ENCODE measurements at places on chromosomes 16 and 17.

- DNase-seq = no peak
These were observed 198.3 kb downstream of the SPECC1 start for GRCh38 chr17:20207262-20207985.

DNA sequence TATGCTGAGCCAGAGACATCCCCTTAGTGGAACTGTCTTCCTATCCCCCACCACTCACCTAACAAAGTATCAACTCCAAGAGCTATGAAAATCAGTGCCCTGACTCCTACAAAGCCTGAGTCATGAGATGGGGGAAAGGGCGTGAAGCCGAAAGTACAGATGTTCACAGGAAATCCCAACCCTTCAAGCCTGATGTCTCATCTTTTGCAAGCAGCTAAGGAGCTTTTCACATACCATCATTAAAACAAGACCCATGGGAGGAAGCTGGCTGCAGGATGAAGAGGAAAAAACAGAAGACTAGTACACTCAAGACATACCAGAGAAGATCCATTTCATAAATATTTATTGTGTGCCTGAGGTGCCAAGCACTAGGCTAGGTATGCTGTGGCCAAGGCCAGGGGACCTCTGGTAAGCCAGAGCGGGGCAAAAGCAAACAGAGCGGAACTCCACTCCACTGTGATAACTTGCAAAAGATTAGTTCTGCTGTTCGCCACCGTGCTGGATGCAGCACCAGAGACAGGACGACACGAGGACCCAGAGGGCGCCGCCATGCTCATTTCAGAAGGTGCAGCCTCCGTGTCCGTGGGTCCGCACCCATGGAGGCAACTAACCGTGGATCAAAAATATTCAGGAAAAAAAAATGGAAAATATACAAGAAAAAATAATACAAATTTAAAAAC lies 4.5 kb upstream of the MNT start:
- DNase-seq = no peak

GRCh38 chr16:1909561-1910231 lies 8.5 kb downstream of the HS3ST6 start:
- DNase-seq = no peak

- no peak for DNase-seq
These were observed 225.5 kb downstream of the SOX9 start for GRCh38 chr17:72346306-72346705.

- no peak for DNase-seq
These were observed 11.0 kb upstream of the PLCG2 start for GRCh38 chr16:81767987-81768592.

- DNase-seq = no peak
These were observed 91.5 kb upstream of the CRHR1 start for GRCh38 chr17:45692661-45693060.

- no peak for DNase-seq
These were observed at the start of gene OR1F1 for GRCh38 chr16:3187798-3188674. TSS of gene OR1F1 (plus strand) at chr16:3188204.

- no peak for DNase-seq
These were observed 7.0 kb upstream of the MYH8 start for GRCh38 chr17:10428781-10429180.

DNA sequence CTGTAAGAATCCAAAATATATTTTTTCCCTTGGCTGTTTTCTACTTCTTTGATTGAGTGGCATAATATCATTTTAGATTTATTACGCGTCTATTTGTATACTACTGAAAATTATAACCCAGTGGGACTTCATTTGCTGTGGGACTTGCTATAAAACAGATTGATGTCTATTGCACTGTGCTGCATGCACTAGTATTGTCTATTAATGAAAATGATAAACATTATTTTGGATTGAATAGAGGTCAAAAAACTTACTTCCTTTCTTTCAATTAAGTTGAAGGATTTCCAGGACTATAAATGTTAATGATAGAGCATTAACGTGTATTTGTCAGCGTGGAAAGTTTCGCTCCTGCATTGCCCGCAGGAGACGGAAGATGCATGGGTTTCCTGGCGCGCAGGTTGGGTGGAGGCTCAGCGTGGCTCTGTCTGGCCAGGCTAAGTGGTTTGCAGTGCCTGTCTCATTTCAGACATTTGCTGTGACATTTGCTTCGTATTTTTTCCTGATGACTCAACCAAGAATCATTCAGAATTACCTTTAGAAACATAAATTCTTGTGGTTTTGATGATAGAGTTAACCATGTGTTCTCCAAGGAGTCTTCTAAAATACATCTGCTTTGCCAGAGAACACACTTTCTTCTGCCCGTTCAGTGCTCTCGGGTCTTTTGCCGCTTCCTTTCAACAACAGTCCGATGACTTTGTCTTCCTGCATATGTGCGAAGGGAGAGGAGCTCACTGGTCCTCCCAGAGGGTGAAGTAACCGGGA lies 216.7 kb downstream of the RPTOR start:
- peak; percentile 57 for DNase-seq

GRCh38 chr17:29622337-29623282 lies at the start of gene CORO6:
TSS of gene CORO6 (minus strand) at chr17:29622912. CDS start at chr17:29621421, 1,491 bp downstream.
- DNase-seq = no peak

GRCh38 chr17:55734128-55734781 lies 11.6 kb upstream of the TMEM100 start:
- no peak for DNase-seq

GRCh38 chr16:2786061-2786825 lies 1.1 kb downstream of the PRSS33 start:
- no peak for DNase-seq

GRCh38 chr17:59753522-59754467 lies 46.3 kb downstream of the VMP1 start:
- DNase-seq = peak; percentile 70

DNA sequence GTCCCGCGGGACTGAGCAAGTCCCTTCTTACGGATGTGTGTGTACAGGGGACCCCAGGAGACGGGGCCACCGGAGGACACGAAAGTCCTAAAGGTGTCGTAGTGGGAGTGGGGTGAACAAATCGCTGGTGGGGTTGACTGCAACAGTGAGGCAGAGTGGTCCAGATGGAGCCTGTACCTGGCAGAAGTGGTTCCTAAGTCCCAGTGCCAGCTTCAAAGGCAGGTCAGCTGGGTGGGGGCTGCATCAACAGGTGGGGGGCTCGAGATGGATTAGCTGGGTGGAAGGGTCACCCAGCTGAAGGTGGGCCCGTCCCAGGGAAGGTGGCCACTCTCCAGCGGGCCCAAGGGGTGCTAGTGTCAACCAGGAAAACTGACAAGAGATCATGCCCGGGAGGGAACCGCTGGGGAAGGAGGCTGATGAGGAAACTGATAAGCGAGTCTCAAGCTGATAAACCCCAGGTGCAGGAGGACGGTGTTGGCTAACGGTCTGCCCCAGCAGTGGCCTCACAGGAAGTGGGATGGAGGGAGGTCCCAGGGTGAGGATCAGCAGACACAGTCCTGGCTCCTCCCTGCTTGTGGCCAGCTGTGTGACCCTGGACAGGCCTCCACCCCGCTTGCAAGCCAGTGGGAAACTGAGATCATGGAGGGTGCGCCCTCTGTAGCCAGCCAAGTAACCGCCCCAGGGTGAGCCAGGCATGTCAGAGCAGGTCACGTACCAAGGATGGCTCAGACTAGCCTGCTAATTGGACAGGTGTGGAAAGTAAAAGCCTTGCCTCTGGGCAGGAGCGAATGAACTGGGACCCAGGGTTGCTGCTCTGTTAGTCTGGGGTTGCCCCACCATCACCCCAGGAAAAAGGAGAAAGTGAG lies 1.0 kb downstream of the ORAI3 start:
- DNase-seq = peak; percentile 78

DNA sequence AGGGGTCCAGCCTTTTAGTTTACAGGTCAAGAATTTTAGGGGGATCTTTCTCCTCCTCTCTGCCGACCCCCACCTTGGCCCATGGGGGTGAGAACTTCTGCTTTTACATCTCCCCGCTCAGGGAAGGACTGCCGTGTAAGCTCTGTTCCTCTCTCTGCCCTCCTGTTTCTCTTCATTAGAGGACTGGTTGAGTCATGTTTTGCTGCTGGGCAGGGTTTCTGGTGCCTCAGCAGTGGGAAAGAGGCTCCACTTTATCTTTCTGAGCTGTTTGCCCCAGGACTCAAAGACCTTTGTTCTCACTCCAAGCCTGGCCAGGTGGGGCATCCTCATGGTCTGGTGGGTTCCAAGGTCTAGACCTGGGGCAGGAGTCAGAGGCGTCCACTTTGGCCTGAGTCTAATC lies 93.0 kb downstream of the UTP18 start:
- DNase-seq = no peak

GRCh38 chr16:65309354-65309753 lies 187.5 kb upstream of the CDH11 start:
- no peak for DNase-seq

DNA sequence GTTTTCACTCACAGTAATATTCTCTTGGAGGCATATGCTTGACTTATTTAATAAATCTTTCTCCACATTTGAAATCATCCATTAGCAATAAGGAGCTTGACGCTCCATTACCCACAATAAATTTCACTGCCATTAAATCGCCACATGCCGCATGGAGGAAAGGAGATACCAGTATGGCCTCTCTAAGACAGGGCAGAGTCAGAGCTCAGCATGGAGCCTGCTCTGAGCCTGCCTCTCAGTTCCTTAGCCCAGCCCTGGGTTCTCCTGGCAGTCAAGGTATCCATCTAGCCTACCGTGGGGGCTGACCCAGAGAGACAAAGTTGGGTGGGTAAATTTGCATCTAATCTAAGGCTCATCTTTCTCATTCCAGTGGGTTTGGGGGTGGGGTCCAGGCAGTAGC lies 80.3 kb upstream of the CES5A start:
- DNase-seq = no peak

DNA sequence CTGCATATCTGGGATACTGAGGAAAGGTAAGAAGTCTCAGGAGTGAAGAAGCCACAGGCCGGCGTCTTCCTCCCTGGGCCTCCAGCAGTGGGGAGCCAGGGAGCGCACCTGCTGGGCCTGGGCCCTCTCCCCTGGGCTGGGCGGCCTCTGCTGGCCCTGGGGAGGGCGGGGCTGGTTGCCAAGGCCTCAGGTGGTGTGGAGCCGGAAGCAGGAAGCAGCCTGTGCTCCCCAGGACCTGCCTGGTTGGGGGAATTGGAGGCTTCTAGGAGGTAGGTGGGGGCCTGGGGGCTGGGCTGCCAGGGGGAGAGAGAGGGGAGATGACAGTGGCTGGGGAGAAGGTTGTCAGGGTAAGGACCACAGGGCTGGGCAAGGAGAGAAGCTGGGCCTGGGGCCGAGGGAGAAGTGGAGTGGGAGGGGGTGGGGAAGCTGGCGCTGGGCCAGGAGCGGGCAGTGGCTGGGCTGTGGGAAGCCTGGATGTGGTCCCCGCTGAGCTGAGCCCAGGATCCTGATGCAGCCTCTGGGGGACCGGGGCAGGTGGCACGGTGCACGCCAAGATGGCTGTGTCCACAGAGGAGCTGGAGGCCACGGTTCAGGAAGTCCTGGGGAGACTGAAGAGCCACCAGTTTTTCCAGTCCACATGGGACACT lies at the start of gene SMIM22:
Gene SMIM22 (plus strand): TSS at position 189 of the 647 bp plus-strand sequence. CDS start 366 bp downstream, at position 555.
- no peak for DNase-seq

DNA sequence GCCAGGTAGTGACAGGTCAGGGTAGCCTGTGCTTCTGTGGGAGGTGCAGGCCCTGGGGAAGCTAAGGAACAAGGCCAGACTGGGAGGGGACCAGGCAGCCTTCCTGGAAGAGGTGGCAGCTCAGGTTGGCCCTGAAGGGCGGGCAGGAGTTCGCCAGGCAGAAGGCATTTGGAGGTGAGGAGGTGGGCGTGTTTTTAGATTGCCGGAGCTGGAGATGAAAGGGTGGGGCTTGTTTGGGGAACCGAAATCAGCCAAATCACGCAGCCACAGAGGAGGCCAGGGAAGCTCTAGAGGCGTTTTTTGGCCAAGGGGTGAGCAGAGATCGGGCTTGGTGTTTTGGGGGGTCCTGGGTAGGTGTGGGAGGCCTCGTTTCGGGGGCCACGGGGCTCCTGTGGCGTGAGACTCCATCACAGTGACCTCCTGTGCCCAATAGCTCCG lies 7.6 kb downstream of the ADCY7 start:
- DNase-seq = no peak

GRCh38 chr17:30926516-30926915 lies 4.8 kb downstream of the ADAP2 start:
- DNase-seq = no peak

GRCh38 chr17:75308732-75309629 lies 19.7 kb upstream of the SLC25A19 start:
- no peak for DNase-seq

DNA sequence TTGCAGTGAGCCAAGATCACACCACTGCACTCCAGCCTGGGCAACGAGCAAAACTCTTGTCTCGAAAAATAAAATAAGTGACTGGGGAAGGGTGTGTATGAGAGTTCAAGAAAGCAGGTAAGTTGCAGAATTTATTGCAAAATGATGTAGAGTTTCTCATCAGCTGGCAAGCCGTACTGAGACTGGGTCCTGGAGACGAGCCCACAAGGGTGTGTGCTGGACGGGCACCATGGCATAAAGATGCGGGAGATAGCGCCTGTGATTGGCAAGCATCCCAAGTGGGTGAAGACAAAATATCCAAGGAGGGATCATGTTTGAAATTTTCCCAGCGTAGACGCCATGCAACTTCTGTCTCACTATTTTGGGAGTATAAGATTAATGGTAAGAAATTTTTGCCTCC lies 59.4 kb downstream of the WNT3 start:
- DNase-seq = no peak

DNA sequence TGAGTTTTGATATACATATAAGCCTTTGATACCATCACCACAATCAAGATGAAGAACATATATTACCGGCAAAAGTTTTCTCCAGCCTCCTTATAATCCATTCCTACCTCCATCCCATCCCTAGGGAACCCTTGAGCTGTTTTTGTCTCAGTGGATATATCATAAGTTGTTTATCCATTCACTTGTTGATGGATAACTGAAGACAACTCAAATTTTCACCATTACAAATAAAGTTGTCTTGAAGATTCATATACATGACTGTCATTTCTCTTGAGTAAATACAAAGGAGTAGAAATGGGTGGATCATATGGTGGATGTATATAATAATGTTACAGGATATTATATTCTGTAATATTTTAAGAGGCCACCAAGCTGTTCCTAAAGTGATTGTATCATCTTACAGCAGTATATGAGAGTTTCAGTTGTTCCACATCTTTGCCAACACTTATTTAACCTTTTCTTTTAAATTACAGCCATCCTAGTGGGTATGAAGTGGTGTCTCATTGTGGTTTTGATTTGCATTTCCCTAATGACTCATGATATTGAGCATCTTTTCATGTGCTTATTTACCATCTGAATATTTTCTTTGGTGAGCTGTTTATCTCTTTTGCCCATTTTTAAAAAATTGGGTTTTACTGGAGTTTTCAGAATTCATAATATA lies 17.4 kb downstream of the NF1 start:
- no peak for DNase-seq

DNA sequence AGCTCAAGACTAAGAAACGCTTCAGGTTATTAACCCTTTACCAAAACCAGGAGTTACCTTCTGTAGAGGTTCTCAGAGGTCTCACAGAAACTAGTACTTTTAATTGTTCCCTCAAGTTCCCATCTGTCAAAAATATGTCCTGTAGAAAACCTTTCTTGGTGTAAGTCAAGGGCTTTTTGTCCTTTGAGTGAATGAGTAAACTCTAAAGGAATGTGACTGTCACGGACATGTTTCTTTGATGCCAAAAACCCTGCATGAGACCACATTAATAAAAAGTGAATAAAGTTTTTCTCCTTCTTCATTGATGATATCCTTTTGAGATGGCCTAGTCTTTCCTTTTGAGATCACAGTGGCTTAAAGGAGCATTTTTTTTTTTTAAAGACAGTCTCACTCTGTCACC lies 102.9 kb downstream of the NLK start:
- no peak for DNase-seq
